ENCODE measurements at places on chromosomes 2 and 18.

GRCh38 chr2:182164686-182165085 is 179.0 kb downstream of the PPP1R1C start:
- DNase-seq = no peak
- H3K27me3 ChIP-seq = no peaks in the 10 kb centered on the region
- H3K36me3 ChIP-seq = no peaks in the 10 kb centered on the region
- no peak overlapping the region for H3K4me3 ChIP-seq
- no peaks in the 10 kb centered on the region for H3K4me1 ChIP-seq

- no peak for DNase-seq
- H3K36me3 ChIP-seq = peaks cover 1% of the 10 kb centered on the region
- H3K4me1 ChIP-seq = peaks cover 17% of the 10 kb centered on the region
- no peak overlapping the region for H3K4me3 ChIP-seq
- H3K27ac ChIP-seq = no peak overlapping the region
- peaks cover 45% of the 10 kb centered on the region for H3K27me3 ChIP-seq
Observed at GRCh38 chr18:63046375-63046774, 273.2 kb downstream of the BCL2 start.

- H3K4me3 ChIP-seq = no peak overlapping the region
- H3K4me1 ChIP-seq = peaks cover 20% of the 10 kb centered on the region
- H3K27ac ChIP-seq = no peak overlapping the region
- DNase-seq = peak; percentile 31
- H3K27me3 ChIP-seq = peaks cover 4% of the 10 kb centered on the region
Observed at GRCh38 chr2:112542984-112543661, 858 bp downstream of the POLR1B start.

DNA sequence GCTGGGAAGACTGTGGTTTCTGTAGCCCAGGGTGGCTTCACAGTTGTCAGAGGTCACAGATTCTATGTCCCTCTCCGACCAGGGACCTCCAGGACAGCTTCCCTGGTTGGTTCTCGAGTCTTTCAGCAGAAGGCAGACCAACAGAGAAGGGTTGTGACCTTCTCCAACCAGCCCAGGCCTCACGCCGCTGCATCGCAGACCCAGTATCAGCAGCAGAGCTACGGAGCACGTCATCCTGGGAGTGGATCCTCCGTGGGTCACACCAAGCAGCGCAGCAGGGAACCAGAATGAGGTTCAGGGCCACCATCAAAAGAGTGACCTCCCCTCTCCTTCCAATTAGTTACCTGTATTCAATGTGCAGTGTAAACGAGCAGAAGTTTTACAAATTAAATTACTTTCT is 49.3 kb downstream of the ST3GAL5 start:
- H3K27ac ChIP-seq = peak overlapping the region; percentile 75
- peaks cover 58% of the 10 kb centered on the region for H3K36me3 ChIP-seq
- H3K4me3 ChIP-seq = no peak overlapping the region
- peaks cover 19% of the 10 kb centered on the region for H3K4me1 ChIP-seq
- DNase-seq = no peak
- H3K27me3 ChIP-seq = no peaks in the 10 kb centered on the region

- no peak overlapping the region for H3K4me3 ChIP-seq
- no peak overlapping the region for H3K27ac ChIP-seq
- H3K4me1 ChIP-seq = peaks cover 13% of the 10 kb centered on the region
- peak; percentile 32 for DNase-seq
Observed at GRCh38 chr2:177334940-177335543, 57.5 kb upstream of the AGPS start.

DNA sequence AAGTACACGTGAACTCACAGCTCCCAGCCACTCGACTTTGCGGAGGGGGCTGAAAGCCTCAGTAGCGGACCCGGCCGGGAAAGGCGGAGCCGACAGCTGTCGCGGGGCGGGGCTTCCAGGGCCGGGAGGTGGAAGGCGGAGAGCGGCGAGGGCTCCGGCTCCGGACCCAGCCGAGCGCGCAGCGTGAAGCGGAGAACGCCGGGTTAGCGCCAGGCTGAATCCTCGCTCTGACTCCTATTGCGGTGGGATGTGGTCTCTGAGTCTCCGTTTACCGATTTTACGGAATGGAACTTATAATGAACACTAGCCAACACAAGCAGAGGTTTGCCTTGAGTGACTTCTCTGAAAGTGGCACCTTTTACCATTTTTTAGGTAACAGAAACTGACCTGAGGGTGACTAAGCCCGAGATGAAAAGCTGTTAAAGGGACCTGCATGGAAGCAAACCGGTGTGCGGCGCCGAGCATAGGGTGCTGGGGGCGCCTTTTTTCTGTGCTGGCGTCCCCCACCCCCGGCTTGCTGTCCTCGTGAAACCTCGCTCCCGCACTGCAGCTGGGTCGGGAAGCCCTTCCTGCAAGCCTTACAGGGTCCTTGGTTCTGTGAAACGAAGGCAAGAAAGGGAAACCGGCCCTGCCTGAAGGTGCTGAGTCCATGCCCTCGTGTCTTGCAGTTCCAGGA is 72.9 kb downstream of the EN1 start:
- no peaks in the 10 kb centered on the region for H3K36me3 ChIP-seq
- peak; percentile 25 for DNase-seq
- H3K27me3 ChIP-seq = peaks cover 32% of the 10 kb centered on the region
- no peak overlapping the region for H3K27ac ChIP-seq
- H3K4me1 ChIP-seq = peaks cover 3% of the 10 kb centered on the region

DNA sequence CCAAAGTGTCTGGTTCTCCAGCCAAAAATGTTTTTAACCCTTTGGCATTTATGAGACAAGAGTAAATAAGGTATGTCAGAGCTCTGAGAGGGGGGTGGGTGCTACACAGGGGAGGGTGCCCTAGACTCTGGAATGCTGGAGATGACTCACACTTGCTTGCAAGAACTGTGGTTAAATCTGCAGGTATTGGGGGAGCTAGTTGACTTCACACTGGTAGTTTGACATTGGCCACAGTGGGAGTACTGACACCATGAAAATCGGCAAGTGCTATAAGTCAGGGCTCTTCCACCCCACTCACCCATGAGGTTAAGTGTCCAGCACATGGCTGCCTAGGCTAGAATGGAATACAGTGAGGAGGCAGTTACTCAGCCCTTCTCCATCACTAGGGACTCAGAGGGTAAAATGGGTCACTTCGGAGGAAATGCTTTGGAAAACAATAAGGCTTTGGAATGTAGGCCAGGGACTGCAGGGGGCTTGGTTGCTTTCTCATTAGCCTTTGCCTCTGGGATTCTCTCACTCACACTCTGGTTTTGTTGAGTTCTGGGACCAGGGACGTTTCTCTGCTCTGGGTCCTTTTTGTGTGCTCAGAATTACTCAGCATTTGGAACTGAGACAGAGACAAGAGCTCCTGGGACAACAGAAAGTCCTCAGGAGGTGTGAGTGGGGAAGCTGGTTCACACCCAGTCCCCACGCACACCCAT is 91.6 kb downstream of the ACKR3 start:
- DNase-seq = no peak
- H3K27me3 ChIP-seq = peaks cover 33% of the 10 kb centered on the region
- H3K27ac ChIP-seq = no peak overlapping the region
- no peak overlapping the region for H3K4me3 ChIP-seq
- H3K4me1 ChIP-seq = no peaks in the 10 kb centered on the region
- H3K36me3 ChIP-seq = no peaks in the 10 kb centered on the region

- no peaks in the 10 kb centered on the region for H3K36me3 ChIP-seq
- H3K27me3 ChIP-seq = no peaks in the 10 kb centered on the region
- H3K4me1 ChIP-seq = no peaks in the 10 kb centered on the region
- DNase-seq = no peak
- H3K4me3 ChIP-seq = no peak overlapping the region
Observed at GRCh38 chr18:53544917-53545316, 679.6 kb downstream of the MBD2 start.

DNA sequence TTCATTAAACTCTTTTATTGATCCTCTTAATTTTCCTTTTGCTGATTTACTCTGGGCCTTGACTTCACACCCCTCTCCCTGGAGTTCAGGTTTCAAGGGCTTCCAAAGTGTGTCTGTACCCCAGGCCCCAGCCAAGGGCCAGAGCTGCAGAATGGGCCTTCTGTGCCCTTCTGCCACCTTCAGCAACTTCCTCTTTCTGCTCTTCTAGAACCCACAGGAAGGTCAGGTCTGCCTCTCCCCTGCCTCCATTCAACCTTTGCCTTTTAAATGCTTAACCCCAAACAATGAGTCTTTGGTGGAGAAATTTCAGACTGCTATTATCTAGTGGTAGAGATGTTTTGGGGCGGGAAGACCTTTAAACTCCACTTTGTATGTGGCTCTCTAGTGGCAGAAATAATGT is 63.1 kb downstream of the TSN start:
- H3K36me3 ChIP-seq = no peaks in the 10 kb centered on the region
- no peak overlapping the region for H3K27ac ChIP-seq
- DNase-seq = no peak
- peaks cover 35% of the 10 kb centered on the region for H3K27me3 ChIP-seq
- no peaks in the 10 kb centered on the region for H3K4me1 ChIP-seq
- H3K4me3 ChIP-seq = no peak overlapping the region
